Memory B cell (primary cell): ENCODE measurements at places on chromosomes 11 and 22.

DNA sequence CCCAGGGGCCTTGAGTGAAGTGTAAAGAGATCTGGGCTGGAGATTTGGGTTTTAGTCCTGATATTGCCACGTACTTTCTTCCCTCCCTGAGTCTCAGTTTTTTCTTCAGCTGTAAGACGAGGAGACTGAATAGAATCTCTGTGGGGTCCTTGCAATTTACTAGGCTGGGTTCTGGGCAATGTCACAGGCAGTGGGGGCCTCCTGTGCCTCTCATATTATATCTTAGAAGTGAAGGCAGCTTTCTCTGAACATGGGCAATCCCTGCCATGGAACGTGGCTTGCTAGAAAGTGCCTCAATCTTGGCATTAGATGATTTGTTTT is 62.0 kb upstream of the PTPRJ start:
- no peak for DNase-seq

DNA sequence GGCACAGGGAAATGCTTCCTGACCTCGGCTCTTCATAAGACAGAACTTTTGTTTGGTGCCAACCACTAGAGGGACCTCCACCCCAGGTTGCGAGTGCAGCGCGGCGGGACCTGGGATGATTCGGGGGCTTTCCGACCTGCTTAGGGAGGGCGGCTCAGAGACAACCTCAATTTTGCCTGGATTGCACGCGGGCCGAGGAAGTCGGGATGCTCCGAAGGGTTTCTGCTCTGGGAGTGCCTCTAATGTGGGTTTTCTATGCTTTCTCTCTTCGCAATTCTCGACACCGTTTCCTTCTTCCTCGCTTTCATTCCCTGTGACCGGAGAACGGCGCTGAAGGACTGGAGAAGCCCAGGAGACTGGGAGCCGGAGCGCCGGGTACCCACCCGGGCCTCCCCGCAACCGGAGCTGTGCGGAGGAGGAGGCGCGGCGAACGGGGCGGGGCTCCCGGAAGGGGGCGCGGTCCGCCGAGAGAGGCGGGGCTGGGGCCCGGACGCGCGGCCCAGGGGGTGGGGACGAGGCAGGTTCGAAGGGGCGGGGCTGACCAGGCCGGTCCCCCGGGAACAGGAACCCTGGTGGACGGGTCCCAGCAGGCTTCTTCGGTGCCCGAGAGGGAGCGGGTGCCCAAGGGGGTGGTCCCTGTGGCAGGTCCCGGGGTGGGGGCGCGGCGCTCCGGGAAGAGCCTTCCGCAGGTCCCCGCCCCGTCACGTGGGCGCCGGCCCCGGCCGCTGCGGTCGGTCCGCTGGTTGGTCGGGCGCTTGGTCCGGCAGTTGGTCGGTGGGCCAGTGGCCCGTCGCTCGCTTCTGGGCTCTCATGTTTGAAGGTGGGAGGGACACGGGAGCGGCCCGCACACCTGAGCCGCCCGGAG is at the start of gene PPFIBP2:
PPFIBP2 (plus strand) TSS at position 766 of the 865 bp plus-strand sequence. CDS start 35,477 bp downstream, outside the sequence.
- peak; percentile 91 for DNase-seq

GRCh38 chr22:42294034-42294985 is 23.9 kb upstream of the TCF20 start:
- DNase-seq: no peak

DNA sequence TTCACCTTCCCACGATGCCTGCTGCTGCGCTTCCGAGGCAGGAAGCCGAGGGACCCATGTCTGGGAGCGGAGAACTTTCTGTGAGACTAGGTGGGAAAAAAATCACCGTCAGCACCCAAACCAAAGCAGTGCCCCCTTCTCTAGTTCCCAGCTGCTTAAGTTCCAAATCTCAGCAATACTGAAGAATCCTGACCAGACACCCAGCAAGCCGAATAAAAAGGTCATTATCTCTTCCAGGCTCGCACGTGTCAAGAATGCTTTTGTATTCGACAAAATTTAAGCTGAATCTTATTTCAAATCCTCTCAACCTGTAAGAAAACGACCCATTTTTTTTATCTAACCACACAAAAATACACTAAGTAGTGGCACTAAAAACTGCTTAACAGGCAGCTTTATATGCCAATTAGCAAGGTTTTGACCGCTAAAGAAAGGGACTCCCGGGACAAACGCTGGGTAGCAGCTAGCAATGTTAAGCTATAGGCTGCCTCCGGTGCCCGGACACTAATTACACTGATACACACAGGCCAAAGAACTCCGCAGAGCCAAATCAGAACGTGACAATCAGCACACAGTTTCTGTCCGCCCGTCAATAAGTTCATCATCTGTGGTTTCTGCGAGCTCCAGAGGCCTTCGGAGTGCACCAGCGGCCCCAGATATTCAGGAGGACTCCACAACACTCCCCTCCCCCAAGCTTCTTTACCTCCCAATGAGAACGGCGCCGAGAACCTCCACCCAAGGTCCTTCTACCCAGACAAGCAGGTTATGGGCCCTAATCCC is 728 bp downstream of the RPL3 start:
- DNase-seq: no peak

- no peak for DNase-seq
These were observed 2.8 kb downstream of the MAP3K11 start for GRCh38 chr11:65611028-65611757.

DNA sequence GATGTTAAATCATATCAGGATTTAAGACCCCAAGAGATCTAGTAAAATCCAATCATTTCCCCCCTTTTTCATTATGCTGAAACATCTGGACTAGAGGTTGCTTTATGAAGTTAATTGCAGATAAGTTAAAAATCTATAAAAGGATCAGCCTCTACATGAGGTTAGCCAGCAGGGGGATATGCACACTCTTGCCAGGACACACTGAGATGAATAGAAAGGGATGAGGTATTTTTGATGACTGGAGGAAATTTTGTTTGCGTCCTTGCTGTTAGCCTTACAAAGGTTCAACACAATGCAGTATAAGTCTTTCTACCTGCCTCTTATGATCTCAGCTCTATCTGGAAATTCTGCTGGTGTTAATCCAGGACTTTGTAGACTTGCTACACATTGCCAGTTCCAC is 1034.3 kb downstream of the LRRC4C start:
- DNase-seq: no peak

DNA sequence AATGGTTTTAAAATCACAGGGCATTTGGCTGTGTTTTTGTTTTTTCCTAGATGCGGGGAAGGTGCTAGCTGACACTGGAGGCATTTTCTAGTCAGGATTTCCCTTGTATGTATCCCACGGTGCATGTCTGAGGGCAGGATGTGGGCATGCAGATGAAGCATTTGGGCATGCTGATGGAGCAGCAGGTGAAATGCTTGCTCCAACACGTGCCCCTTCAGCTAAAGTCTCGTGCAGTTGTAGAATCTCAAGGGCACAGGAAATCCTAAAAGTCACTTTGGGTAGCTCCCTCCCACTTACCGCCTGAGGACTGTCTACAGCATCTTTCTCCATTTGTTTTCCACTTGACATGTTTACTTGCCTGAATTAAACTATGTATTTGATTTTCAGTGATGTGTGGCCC is 429.4 kb upstream of the B3GAT1 start:
- no peak for DNase-seq
